ENCODE measurements at places on chromosomes 11 and 22.

DNA sequence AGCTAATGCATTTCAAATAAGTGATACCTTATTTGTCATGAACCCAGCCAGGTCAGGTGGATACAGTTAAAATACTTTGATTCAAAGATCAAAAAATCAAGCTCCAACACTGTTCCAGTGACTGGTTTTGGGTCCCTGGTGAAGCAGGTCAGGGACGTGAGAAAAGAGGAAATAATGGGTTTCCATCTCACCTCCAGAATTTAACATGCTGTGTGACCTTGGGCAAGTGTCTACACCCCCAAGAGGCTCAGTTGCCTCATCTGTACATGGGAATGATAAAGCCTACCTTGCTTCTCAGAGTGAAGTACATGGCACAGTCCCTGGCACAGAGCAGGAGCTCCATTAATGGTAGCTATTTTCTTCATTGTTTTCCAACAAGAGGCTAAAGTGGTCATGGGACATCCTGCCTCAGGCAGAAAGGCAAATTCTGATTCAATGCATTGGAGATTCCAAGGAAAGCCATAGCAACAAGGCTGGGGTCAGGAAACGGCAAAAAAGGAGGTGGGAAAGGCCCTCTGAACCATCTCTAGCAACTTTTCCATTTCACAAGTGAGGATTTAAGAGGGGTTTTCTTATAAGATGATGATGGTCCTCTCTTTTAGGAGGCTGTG lies 108.5 kb downstream of the CSNK2A3 start:
- DNase-seq = no peak

DNA sequence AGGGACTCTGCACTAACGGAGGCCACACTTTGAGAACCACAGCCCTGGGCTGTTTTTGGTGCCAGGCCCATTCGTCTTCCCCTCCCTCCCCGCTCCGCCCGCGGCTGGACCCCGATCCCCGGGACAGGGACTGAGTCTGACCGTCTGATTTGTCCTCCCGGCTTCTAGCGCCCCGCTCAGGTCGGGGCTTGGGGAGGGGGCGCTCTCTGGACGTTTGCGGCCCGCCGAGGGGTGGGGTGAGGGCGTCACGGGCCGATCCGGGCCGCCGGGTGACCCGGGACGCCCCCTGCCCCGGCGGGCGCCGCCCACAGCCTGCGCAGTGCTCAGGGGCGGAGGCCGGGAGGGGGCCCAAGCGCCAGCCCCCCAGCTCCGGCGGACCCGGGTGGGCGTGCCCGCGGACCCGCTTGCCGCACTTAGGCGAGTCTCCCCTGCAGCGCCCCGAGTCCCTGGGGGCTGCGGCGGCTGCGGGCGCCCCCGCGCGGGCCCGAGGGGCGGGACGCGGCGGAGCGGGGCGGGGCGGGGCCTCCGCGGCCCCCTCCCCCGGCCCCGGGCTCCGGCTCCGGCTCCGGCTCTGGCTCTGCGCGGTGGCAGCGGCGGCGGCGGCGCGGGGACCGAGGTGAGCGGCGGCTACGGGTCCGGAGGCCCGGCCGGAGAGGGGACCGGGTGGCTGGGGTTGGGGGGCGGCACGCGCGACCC lies 33.7 kb upstream of the PRR5 start:
- DNase-seq = peak; percentile 48

- DNase-seq = no peak
Observed at GRCh38 chr11:107564877-107565218, 687 bp downstream of the ALKBH8 start.

- no peak for DNase-seq
Observed at GRCh38 chr11:86698639-86699038, 26.2 kb upstream of the ME3 start.
